ENCODE measurements at places on chromosomes 7 and 10.

DNA sequence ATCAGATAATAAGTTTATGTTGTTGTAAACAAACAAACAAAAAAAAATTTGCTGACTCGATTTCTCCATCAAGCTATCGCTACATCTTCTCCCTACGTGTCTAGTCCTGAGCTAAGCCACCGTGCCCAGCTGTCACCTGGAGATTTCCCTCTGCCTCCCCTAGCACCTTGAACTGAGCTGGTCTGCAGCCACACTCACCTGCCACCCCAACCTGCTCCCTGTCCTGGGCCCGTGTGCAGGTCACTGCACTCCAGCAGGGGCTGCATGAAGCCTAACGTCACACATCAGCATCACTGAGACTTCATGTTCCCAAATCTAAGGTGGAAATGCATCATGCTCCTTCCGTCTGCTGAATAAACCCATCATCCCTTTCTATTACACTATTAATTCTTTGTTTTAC, 44.4 kb downstream of the TEX36 start:
- DNase-seq: no peak

GRCh38 chr10:59682986-59683937, 26.4 kb downstream of the SLC16A9 start:
- DNase-seq: no peak

DNA sequence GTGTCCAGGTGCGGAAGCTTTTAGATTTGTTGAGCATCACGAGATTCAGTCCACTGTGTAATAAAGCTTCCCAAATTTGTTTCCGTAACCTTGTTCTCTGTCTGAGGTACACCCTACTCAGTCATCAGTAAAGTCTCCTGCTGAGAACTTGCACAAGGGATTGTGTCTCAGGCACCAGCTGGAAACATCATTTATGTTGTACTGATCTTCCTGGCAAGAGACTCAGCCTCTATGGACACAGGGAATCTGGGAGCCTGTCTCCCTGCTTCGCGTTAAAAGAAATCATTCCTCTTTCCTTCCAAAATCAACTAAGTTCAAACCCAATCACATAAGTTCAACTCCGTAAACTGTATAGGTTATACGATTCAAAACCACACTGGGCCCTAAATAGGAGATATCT, 336.8 kb downstream of the GPR37 start:
- DNase-seq: no peak

DNA sequence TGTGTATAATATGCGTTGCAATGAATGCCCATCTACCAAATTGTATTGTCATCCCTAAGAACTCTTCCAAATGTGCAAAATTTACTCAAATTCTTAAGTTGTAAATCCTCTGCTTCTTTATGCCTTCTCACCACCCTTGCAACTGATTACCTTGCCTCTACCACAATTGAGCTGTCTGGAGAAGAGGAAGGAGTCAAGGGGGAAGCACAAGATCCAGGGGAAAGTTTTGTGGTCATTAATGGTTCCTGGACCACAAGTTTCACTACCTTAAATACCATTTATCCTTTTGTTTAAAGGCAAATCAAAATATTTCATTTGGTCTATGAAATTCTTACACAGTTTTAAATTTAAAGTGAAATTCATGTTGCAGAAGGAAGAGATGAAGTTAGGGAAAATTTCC, 16.7 kb downstream of the CRPPA start:
- no peak for DNase-seq

GRCh38 chr7:12685550-12685949, 1.9 kb upstream of the ARL4A start:
- peak; percentile 26 for DNase-seq

GRCh38 chr10:103673606-103674005, 180.1 kb downstream of the NEURL1 start:
- DNase-seq: no peak

DNA sequence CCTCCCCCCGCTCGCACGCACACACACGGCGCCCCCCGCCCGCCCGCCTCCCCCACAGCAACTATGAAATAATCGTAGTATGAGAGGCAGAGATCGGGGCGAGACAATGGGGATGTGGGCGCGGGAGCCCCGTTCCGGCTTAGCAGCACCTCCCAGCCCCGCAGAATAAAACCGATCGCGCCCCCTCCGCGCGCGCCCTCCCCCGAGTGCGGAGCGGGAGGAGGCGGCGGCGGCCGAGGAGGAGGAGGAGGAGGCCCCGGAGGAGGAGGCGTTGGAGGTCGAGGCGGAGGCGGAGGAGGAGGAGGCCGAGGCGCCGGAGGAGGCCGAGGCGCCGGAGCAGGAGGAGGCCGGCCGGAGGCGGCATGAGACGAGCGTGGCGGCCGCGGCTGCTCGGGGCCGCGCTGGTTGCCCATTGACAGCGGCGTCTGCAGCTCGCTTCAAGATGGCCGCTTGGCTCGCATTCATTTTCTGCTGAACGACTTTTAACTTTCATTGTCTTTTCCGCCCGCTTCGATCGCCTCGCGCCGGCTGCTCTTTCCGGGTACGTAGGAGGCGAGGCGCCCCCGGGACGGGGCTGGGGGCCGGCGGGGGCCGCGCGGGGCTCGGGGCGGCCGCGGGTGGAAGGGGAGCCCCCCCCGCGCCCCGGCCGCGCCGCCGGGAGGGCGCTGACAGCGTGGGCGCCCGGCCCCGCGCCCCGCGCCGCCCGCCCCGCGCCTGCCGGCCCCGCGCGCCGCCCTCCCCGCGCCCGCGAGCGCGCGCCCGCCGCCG, 441 bp downstream of the BMI1 start:
- peak; percentile 70 for DNase-seq
